ENCODE measurements at places on chromosomes 12 and 14.

GRCh38 chr14:104393898-104394381 is 185.6 kb upstream of the C14orf180 start:
- DNase-seq: no peak

- DNase-seq: no peak
Measured at GRCh38 chr12:106767954-106768822, 6.3 kb upstream of the RIC8B start.

- no peak for DNase-seq
Measured at GRCh38 chr12:29427964-29428363, 47.0 kb upstream of the ERGIC2 start.

GRCh38 chr12:122096591-122097149 is 18.1 kb downstream of the MLXIP start:
- DNase-seq: no peak

DNA sequence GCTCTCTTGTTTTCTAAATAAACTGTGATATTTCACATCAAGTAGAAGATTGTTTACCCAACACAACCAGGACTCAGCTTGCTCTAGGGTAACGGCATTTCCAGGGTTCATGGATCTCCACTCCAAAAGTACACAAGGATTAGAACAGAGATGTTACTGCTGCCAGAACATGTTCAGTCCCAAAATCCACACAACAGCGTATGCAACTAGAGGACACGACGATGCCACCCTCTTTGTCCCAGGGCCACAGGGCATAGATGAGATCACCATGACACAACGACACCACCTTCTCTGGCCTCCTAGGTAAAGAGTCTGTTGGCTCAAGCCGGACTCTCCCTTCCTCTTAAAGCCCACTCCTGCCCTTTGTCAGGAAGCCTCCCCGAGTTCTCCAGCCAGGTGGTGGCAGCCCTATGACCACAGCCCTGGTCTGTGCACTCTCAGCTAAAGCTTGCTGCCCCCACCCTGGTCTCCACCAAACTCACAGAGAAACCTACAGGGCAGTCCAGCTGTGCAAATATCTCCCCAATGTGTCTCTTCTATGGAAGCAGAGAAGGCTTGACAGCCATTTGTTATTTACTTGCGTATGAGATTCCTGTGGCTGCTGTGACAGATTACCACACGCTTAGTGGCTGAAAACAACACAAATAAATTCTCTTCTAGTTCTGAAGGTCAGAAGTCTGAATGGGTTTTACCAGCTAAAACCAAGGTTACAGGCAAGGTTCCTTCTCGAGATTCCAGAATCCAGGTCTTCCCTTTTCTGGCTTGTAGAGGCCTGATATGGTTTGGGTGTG is 10.3 kb downstream of the CLMN start:
- no peak for DNase-seq

- no peak for DNase-seq
Measured at GRCh38 chr12:20410734-20411133, 42.4 kb downstream of the PDE3A start.

DNA sequence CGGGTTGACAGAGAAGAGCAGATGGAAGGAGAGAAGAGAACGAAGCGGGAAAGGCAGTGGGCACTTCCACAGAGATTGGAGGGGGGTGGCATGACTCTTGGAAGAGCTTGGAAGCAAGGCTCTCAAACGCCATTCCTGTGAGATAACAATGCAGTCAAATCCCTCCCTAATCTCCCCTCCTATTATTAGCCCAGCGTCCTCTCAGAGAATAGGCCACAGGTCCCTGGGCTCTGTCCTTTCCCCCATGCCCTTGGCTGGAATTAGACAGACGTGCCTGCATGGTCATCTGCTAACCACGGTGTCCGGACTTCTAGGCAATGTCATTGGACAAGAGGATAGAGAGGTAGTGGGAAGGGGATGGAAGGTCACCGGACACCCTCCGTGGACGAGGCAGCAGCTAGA is 8.0 kb upstream of the MYH7 start:
- no peak for DNase-seq

DNA sequence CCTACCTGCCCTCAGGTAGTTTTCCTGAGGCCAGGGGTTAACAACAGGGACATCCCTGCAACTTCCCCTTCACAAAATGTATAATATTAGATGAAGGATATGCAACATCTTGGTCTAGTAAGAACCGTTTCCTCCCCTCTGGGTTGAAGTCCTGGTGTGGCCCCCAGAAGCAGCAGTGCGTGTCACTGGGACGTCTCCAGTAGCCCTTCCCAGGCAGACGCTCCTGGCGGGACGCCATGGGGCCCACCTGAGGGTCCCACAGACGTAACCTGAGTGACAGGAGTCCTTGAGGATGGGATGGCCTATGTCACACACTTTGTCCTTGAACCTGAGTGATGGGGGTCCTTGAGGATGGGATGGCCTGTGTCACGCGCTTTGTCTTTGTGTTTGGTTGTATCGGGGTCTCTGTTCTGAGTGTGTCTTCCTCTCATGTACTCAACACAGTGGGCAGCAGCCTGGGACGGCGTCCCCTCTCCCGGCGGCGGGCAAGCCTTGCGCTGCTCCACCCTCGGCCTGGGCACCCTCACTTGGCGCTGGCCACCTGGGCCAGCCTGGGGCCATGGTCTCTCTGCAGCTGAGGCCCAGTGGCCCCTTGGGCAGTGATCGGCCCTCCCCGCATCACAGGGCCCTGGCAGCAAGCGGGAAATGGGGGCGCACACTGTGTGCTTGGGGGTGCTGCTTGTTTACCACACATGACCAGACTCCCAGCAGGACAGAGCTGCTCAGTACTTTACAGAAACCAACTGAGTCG is 14.3 kb upstream of the AMN start:
- no peak for DNase-seq

- DNase-seq: no peak
Measured at GRCh38 chr12:58384196-58384595, 442.8 kb downstream of the ATP23 start.

DNA sequence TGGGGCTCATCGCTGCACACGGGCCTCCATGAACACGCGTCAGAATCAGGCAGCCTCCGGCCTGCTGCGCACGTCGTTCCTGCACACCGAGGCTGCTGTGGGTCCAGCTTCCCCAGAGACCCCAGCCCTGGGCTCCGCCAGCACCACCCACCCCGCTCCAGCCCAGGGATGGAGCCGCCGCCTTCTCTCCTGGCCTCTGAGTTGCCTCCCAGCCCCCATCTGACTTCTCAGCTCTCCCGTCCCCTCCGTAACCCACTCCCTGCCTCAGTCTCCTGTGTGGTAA is 253.9 kb upstream of the SFSWAP start:
- DNase-seq: no peak

DNA sequence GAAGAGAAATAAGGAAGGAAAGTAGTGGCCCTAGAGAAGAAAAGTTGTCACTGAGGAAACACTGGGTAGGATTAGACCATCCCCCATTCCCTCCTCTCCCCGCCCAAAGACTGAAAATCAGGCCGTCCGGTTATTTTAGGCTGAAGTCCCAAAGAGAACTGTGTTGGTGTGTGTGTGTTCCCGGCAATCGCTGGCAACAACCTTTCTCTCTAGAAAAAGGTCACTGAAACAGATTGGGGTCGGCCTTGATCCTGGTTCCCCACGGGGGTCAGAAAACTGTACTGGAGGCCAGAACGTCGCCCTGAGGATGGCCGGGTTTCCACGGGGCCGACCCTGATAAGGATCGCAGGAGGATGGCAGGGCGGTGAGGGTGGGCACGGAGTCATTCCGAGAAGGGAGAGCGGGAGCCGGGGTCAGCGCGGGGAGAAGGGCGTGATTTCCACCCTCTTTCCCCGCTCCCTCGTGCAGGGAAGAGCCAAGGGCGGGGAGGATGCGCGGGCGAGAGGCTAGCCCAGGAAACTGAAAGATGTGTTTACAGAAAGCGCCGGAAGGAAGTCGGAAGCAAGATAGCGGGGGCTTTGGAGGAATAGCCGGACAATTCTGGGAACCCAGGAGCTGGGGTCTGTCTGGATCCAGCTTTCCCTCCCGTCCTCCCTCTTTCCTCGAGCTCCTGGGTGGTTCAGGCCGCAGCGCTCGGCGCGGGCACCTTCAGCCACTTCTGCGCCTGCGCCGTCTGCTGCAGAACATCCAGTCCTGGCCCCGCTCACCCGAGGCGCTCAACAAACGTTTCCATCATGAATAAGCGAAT is 25.3 kb upstream of the SPTLC2 start:
- no peak for DNase-seq

- peak; percentile 23 for DNase-seq
Measured at GRCh38 chr14:90559811-90560492, 163.1 kb downstream of the CALM1 start.

GRCh38 chr12:128276471-128276870 is 9.5 kb downstream of the TMEM132C start:
- no peak for DNase-seq

- DNase-seq: no peak
Measured at GRCh38 chr12:643475-644302, 19.6 kb downstream of the NINJ2 start.

DNA sequence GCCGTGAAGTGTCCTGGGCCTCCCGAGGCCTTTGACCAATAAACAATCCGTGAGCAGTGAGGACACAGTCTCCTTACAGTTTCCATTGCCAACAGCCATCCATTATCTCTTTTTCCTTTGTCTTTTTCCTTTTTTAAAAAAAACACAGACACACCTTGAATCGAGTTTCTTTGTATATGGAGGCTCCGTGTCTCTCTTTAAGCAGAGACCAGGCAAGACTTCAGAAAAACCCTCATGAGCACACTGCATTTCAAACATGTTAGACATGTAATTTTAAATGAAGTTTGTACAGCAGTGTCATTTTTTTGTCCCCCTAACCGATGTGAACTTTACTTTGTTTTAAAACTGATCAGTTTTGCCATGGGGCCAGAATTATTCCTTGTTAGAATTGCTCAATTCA is 111.1 kb downstream of the SPTSSA start:
- DNase-seq: no peak

DNA sequence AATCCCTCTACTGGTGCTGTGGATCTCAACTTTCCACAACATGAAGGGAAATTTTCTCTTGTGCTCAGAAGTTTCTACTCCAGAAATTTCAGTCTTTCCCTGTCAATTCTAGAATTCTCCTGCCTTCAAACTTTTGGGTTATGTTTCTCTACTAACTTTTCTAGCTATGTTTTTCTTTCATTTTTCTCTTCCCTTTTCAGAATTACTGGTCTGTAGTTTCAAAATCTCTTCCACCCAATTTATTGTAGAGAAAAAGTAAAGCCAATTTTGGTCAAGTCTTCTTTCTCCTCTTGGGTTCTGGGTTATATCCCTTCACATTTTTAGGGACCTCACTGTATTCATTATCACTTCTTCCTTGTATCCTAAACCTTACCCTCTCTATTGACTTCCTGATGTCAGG is 18.9 kb downstream of the CNTN1 start:
- no peak for DNase-seq

DNA sequence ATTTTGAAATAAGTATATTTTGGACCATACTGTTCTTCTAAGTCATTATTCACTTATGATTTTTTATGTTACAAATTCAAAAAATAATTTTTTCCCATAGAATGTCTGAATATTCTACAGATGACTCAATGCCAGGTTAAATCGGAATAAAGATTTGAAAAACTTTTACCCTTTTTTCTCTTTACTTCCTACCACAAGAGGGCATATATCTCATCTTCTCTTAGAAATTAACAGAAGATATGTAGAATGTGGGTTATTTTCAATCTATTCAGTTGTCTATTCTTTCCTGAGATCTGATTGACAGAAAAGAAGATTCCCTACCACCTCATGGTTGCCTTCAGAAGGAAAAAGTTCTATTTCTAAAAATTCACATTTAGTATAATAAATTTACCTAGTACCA is 53.0 kb upstream of the KITLG start:
- DNase-seq: no peak

DNA sequence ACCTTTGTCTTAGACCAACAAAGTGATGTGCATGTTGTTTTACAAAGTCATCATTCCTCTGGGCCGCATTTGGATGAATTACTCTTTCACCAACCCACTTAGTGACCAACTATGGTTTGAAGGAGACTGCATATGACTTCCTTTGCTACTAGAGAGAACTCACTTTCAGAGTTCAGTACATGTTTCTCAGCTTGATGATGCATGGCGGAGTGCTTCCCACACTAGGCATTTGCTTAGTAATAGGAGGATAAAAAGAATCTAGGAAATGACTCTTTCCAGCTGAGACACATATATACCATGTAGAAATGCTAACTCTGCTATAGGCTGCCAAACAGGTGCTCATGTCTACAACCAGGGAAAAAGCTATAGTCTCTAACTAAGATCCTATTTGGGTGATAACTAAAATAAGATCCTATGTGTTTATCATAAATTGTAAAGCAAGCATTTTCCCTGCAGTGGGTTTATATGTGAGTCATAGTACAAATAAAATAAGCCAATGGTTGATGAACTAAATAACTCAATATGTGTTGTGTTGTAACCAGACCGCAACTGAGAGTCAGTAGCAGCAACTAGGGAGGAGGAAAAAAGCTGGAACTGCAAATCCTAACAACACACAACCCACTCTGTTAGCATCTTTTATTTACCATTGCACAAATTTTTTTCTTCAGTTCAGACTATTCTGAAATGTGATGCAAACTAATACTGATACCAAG is 87.2 kb downstream of the TSPAN8 start:
- no peak for DNase-seq

DNA sequence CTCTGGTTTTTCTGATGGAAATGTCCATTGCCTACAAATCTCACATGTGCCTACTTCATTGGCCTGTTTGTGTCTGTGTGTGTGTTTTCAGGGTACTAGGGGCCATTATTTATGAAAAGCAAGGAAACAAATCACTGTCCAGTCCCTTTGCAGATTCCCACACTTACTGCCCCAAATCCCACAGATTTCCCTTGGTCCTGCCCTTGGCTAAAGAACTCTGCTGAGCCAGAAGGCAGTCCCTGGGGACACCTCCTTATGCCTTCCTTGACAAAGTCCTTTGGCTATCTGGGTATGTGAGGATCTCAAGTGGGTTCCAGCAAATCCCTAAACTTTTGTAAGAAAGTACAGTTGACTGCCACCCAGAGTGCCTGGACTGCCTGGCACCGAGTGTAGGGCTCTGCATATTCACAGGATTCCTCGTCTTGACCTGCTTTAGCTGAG is 388.1 kb downstream of the BCAT1 start:
- DNase-seq: no peak

- no peak for DNase-seq
Measured at GRCh38 chr12:108148521-108149074, 19.5 kb downstream of the WSCD2 start.

GRCh38 chr12:63098851-63099250 is 52.1 kb downstream of the AVPR1A start:
- no peak for DNase-seq

DNA sequence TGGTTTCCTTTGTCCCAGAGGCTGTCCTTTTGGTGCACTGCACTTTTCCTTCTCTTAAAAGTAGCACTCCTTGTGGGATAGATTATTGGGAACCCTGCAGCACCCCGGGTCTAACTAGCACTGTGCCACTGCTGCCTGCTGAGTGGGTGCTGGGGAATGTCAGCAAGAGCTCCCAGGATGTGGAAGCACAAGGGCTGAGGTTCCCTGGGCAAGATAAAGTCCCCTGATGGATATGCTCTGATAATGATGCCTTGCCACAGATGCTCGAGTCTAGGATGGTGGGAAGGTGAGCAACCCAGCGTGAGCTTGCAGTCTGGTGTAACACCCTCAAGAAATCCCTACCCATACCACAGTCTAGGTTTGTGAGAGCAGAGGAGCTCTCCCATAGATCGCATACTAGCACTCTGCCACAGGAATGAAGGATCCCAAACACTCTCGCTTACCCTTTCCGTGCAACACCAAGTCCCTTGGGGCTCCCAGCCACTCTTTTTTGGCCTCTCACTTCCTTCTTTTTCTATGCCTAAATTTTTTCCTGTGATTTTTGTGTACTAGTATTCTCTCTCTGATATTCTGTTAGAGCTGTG is 32.6 kb downstream of the USP15 start:
- DNase-seq: no peak

All from NCI-H510A (cell line).